Stimulated activated CD4-positive, alpha-beta T cell treated with anti-CD3 and anti-CD28 coated beads, Interleukin-4, amount 100 ng/mL, for 24 hours (primary cell): ENCODE measurements at places on chromosomes 5 and 9.

DNA sequence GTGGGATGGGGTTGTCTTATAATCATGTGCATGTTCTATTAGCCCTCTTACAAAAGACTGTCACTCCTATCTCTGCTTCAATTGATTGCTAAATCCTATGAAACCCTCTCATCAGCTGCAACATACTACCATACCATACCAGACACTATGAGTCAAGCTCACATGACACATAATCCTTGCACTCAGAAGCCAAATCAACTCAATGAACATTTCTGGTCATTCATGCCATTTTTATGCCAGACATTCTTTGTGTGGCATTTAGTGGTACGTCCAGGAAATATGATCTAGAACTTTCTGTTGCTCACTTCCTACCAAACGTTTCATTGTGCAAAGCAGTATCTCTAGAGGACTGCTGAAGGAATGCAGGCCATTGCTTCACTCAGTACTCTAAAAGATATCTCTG is 159.2 kb upstream of the GNA14 start:
- no peak for DNase-seq

GRCh38 chr5:42641336-42642005 is 115.1 kb upstream of the CCDC152 start:
- no peak for DNase-seq

DNA sequence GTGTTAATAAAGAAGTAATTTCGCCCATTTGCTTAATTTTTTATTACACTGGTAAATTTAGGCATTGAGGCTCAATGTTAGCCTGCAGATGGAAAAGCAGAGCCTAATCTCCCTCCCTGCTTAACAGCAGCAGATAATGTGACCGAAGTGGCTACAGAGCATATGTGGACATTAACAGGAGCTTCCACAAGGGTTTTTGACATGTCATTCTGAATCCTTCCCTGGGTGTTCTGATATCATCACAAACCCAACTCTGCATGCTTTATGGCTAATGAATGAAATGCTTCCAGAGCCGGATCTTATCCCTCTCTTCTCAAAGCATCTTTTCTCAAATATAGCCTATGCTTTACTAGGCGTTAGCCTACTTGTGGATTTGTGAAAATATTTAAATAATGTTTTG is 208.6 kb downstream of the CAAP1 start:
- no peak for DNase-seq

GRCh38 chr5:171697221-171698102 is 88.2 kb upstream of the SMIM23 start:
- DNase-seq = no peak

DNA sequence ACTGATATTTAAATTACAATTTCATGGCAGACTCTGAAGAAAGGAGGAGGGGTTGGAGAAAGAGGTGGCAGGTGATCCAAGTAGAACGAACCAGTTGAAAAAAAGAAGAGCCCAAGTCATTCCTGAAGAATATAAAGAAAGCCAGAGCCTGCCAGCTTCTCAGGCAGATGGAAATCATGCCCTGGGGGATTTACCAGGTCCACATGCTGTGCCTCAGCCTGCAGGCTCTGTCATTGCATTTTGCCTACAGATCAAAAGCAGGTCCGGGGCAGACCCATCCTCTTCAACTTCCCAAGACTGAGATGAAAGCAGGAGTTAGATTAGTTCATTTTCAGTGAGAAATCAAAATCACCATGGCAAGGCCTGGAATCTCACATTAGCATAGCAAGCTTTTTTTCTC is 48.5 kb downstream of the GDNF start:
- no peak for DNase-seq

GRCh38 chr9:34253460-34253837 is 74.6 kb downstream of the UBAP1 start:
- no peak for DNase-seq

DNA sequence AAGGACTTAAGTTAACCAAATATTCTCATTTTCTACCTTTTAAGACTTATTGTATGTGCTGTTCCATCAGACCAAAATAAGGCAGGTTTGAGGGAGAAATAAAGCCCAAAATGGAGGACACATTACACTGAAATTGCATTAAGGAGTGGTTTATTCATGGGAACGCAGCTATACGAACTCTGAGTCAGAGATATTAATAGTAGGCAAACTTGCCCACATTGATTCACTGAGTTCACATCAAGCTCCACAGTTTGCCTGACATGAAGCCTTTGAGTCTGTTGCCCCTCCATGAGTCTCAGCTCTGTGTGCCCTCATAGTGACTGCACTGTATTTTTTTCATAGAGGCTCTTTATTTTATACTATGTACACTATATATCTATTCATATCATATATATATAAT is 135.0 kb upstream of the SNX2 start:
- no peak for DNase-seq
